ENCODE measurements at places on chromosomes 5 and 9.

DNA sequence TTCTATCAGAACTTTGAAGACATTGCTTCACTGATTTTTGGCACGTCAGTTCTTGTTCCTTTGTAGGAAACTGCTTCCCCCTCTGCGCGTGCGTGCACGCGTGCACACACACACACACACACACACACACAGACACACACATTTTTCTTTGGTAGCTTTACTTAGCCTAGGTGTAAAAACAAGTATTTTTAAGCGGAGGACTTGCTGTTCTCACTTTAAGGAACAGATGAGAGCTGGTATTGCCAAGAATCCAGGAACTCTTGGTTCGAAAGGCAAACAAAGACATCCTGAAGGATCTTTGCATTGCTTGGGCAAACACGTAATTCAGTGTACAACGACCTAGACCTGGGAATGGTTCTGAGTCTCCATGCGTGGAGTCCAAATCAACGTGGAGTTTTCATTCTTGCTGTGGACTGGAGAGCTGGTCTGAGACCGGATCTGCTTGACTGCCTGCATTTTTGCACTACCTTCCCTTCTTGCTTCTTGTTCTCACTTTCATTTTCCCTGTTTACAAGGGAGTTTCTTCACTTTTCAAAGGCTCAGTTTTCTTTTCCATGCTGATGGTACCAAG is 8.2 kb downstream of the TMEM268 start:
- DNase-seq, result no peak

- no peak for DNase-seq
These were observed 4.6 kb upstream of the HNRNPA0 start for GRCh38 chr5:137758715-137759306.

DNA sequence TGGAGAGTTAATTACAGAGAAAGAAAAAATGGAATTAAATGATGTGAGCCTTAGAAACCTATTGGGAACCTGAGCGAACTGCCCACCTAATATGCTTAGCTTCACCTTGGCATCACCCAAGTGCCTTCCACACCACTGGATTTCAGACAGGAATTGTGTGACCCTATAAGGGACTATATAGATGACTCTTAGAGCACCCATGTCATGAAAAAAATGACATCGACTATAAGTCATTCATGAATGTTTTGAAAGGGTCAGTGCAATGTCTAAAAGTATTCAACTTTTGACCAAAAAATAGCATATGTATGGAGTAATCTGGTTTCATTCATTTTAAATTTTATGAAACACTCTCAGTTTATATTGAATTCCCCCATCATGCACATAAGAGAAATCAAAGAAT is 81.6 kb upstream of the PRRC1 start:
- no peak for DNase-seq

- no peak for DNase-seq
These were observed 232.8 kb upstream of the ZNF608 start for GRCh38 chr5:124979251-124979650.

GRCh38 chr9:96160866-96161265 is 141.1 kb downstream of the HSD17B3 start:
- no peak for DNase-seq

DNA sequence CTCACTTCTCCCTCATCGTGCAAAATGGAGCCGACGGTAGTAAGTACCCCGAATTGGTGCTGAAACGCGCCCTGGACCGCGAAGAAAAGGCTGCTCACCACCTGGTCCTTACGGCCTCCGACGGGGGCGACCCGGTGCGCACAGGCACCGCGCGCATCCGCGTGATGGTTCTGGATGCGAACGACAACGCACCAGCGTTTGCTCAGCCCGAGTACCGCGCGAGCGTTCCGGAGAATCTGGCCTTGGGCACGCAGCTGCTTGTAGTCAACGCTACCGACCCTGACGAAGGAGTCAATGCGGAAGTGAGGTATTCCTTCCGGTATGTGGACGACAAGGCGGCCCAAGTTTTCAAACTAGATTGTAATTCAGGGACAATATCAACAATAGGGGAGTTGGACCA is 979 bp downstream of the PCDHGA12 start:
- DNase-seq, result no peak

All from HFF-Myc (cell line).